ENCODE measurements at places on chromosomes 12 and 14. TPM values are rescaled to one million over a fixed set of nuclear protein-coding genes. Genes with fewer than 3 reads are reported as not detected.

GRCh38 chr14:103519837-103520212 is 2.8 kb downstream of the CKB start:
- H3K27me3 ChIP-seq, result no peaks in the 10 kb centered on the region
- H3K36me3 ChIP-seq, result no peaks in the 10 kb centered on the region
- H3K4me3 ChIP-seq, result no peak overlapping the region

GRCh38 chr12:130765186-130765659 is 49.1 kb upstream of the RIMBP2 start:
- no peaks in the 10 kb centered on the region for H3K36me3 ChIP-seq
- H3K4me3 ChIP-seq, result no peak overlapping the region
- DNase-seq, result no peak
- no peaks in the 10 kb centered on the region for H3K27me3 ChIP-seq
- no peaks in the 10 kb centered on the region for H3K4me1 ChIP-seq
- H3K27ac ChIP-seq, result no peak overlapping the region

DNA sequence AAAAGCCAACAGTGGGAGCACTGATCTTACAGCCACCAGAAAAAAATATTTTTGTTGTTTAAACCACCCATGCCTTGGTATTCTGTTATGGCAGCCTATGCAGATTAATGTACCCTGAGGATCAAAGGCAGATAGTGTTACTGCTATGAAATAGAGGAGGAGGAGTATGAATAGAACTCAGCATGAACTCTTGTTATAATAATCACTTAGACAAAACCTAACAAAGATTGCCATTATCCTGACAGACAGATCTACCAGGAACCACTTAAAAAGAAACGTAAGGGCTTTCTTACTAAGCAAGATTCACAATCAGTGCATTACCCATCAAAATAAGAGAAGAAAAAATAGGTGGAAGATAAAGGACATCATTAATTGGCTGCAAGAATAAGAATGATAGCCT is 558.3 kb downstream of the GALC start:
- H3K36me3 ChIP-seq, result no peaks in the 10 kb centered on the region
- H3K27me3 ChIP-seq, result no peaks in the 10 kb centered on the region
- H3K4me3 ChIP-seq, result no peak overlapping the region
- no peak overlapping the region for H3K27ac ChIP-seq

DNA sequence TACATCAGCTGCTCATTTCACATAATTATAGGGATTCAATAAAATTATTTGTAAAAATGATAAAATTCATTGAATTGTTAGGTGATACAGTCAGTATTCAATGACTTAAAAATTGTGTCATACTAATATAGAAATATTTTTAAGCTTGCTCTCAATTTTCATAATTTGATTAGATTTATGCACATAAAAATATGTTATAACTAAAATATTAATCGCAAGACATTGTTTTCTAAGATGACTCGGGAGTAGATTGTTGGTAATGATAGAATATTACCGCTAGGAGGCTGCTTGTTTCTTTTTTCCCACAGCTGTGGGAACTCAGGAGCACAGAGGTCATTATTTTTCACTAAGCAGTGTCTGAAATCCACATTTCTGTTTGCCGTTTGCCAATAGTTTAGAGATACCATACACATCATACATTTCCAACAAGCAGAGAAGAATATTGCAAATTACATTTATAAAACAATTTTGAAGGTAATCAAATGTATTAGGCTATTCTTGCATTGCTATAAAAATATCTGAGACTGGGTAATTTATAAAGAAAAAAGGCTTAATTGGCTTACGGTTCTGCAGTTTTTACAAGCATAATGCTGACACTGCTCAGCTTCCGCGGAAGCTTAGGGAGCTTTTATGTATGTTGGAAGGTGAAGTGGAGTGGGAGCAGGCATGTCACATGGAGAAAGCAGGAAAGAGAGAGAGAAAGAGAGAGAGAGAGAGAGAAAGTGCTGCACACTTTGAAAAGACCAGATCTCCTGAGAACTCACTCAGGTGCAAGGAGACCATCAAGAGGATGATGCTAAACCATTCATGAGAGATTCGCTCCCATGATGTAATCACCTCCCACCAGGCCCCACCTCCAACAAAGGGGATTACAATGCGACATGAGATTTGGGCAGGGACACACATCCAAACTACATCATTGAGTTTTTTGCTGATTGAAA is 9.2 kb downstream of the CD69 start:
- H3K36me3 ChIP-seq, result no peaks in the 10 kb centered on the region
- no peak for DNase-seq
- H3K27me3 ChIP-seq, result no peaks in the 10 kb centered on the region
- no peaks in the 10 kb centered on the region for H3K4me1 ChIP-seq
- H3K4me3 ChIP-seq, result peak overlapping the region; percentile 2

DNA sequence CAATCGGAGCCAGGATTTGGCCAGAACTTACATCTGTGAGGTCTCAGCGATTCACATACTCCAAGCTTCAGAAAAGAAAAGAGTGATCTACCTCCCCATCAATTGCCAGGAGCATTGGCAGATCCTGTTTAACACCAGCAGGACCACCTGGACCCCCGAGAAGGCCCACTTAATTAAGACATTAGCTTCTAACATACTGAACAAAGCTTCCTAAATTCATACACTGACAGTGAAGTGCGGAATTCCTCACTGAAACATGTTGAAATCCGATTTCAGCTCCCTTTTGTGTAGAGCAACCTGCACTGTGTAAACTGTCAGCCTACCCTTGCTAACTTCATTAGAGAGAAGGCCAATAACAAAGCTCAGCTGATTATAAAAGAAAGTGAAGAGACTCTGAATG is 274.0 kb downstream of the NOVA1 start:
- H3K4me1 ChIP-seq, result no peaks in the 10 kb centered on the region
- DNase-seq, result no peak
- no peaks in the 10 kb centered on the region for H3K36me3 ChIP-seq
- no peaks in the 10 kb centered on the region for H3K27me3 ChIP-seq
- no peak overlapping the region for H3K4me3 ChIP-seq

DNA sequence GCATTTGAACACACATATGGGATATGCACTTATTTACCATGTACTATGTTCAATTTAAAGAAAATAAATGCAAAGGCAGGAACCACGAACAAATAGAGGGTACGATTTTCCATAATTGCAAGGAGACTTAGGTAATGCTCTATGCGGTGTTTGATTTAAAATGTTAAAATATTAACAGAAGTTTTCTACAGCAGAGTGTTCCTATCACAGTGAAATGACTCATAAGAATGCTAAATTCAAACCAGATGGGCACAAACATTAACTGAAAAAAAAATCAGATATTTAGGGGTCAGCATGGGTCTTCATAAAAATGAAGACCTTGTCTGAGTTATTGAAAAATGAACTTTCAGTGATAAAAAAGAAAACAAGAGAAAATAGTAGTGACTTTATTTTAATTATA is 65.4 kb downstream of the LLPH start:
- H3K4me1 ChIP-seq, result no peaks in the 10 kb centered on the region
- no peak overlapping the region for H3K4me3 ChIP-seq
- H3K27me3 ChIP-seq, result no peaks in the 10 kb centered on the region
- H3K36me3 ChIP-seq, result no peaks in the 10 kb centered on the region

GRCh38 chr14:93005838-93006237 is 82.9 kb downstream of the CHGA start:
- H3K27ac ChIP-seq, result no peak overlapping the region
- H3K27me3 ChIP-seq, result no peaks in the 10 kb centered on the region
- H3K36me3 ChIP-seq, result no peaks in the 10 kb centered on the region

The FOXM1 gene
- total RNA-seq, result 0.23 TPM

The C12orf54 gene
- total RNA-seq, result not detected

All from pancreas (tissue), 10 donors.